ENCODE measurements at places on chromosomes 12 and 14.

DNA sequence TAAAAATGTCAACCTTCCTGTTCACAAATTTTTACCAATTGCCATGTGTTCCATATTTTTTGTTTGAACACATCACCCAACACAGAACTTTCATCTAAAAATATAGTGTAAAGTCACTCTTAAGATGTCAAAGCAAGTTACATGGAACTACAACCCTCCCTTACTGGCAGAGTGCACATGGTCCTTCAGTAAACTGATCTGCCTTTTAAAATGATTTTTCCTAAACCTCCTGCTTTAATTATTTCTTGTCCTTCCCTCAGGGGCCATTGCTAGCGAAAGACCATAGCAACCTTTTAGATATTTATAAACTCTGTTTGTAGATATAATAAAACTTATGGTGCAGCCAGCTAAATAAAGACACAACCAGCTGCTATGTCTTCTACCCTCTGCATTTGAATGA, 255.2 kb upstream of the FAR2 start:
- no peak for DNase-seq

DNA sequence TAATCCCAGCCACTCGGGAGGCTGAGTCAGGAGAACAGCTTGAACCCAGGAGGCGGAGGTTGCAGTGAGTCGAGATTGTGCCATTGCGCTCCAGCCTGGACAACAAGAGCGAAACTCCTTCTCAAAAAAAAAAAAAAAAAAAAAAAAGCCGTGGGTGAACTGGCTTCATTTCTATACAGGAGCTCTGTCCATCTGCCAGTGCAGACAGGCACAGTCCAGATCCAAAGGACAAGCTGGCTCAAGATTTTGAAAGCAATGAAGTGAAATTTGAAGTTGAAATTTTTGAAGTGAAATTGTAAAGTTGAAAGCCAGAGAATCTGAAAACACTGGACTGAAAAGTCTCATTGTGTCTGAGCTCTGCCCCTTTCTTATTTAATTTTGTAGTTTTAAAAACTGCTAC, 134.7 kb downstream of the CALM1 start:
- DNase-seq: no peak

- no peak for DNase-seq
Measured at GRCh38 chr12:112555621-112556233, 137.0 kb downstream of the PTPN11 start.

GRCh38 chr12:27385766-27386564, 53.3 kb downstream of the BMAL2 start:
- DNase-seq: no peak

DNA sequence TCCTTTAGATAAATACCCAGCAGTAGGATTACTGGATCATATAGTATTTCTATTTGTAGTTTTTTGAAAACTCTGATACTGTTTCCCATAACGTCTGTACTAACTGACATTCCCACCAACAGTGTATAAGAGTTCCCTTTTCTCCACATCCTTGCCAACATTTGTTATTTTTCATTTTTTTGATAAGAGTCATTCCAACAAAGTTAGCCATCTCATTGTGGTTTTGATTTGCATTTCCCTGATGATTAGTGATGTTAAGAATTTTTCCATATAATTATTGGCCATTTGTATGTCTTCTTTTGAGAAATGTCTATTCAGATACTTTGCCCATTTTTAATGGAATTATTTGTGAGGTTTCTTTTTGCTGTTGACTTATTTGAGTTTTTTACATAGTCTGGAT, 486.0 kb downstream of the FLRT2 start:
- no peak for DNase-seq

- peak; percentile 60 for DNase-seq
Measured at GRCh38 chr14:97724265-97724731, 927.1 kb downstream of the VRK1 start.

DNA sequence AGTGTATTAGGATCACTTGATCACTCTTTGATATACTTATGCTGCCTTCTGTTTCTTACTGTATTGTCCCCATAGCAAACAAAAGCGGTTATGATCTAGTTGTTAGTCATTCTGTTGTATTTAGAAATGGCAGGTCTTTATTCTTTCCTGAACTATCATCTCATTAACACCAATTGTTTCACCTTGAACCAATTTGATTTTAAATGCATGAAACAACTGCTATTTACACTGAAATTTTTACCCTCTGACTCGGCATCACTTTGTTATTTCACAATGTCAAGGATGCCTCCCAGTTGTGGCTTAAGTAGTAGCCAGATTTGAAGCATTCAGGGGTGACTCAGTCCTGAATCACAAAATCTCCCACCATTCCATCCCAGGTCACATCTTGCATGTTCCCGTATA, 303.5 kb downstream of the EGLN3 start:
- DNase-seq: no peak

- DNase-seq: peak; percentile 58
Measured at GRCh38 chr14:92121207-92121669, 268 bp downstream of the NDUFB1 start.

GRCh38 chr14:34181338-34181737, 230.5 kb upstream of the EGLN3 start:
- no peak for DNase-seq

- DNase-seq: no peak
Measured at GRCh38 chr12:109085590-109085989, 7.7 kb downstream of the ALKBH2 start.

DNA sequence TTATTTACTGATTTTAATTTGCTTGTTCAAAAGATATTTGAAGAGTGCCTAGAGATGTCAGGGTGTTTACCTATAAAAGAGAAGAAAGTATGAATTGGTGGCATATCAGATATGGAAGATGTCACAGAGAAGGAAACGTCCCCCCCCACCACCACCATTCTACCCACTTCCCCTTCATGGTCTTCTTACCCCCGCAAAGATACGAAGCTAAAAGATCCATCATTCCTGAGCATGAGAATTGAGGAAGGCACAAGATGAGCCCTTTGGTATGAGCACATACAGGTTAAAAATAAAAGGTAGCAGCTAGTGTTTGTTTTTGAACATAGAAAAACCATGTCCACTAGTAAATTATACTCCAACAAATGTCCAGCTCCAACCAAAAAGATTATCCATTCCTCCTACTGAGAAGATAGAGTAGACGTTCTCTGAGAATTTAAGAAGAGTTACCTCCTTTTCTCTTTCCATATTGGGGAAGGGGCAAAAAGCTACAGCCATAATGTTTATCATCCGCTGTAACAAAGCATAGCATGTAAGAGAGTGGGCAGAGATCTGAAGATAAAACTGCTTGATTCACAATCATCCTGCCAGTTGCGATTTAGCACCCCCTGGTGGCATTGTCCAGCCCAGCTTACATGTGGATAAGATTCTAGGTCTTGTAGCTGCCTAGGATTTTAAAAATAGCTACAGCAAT, 29.1 kb downstream of the NFYB start:
- DNase-seq: peak; percentile 92

DNA sequence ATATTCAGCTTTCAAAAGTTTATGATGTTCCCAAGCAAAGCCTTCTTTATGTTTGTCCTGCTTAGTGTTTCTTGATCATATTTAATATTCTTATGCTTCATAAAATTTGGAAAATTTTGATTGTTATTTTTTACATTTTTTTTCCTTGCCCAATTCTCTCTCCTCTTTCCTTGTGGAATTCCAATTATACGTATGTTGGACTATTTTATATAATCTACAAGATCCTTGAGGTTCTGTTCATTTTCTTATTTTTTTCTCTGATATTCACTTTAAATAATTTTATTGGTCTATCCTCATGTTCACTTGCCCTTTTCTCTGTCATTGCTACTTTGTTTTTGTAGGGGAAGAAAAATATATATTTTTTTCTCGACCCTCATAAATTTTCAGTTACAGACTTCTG, 167.7 kb downstream of the DYRK2 start:
- DNase-seq: no peak

- DNase-seq: no peak
Measured at GRCh38 chr12:5489760-5490406, 58.0 kb downstream of the NTF3 start.

GRCh38 chr12:94269316-94269999, 121.1 kb downstream of the PLXNC1 start:
- no peak for DNase-seq

- DNase-seq: no peak
Measured at GRCh38 chr14:50040895-50041465, 75.4 kb downstream of the VCPKMT start.

GRCh38 chr12:93794738-93795137, 117.6 kb downstream of the CRADD start:
- DNase-seq: no peak

DNA sequence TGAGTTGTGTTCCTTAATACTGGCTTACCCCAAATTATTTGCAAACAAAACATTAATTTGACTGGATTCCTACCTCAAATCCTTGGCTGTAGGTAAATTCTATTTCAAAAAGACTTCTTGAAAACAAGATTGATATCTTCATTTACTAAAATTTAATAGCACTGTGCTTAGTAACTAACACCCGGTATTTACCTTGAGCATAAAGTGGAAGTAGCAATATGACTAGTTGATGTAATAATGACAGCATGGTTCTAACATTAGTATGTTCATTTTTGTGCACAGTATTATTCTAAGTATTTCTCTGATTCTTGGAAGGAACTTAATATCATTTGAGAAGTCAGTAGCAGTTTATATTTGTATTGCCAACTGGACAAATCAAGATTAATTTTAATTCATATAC, 96.8 kb downstream of the PPHLN1 start:
- peak; percentile 10 for DNase-seq

- DNase-seq: no peak
Measured at GRCh38 chr12:9799961-9800360, 27.3 kb upstream of the KLRF1 start.

- DNase-seq: peak; percentile 76
Measured at GRCh38 chr14:61342486-61342885, 21.1 kb downstream of the PRKCH start.

- DNase-seq: no peak
Measured at GRCh38 chr14:64053694-64054669, 201.2 kb downstream of the SYNE2 start.
